ENCODE measurements at places on chromosomes 6 and 20.

GRCh38 chr20:60087563-60088105 is 129.4 kb downstream of the CDH26 start:
- DNase-seq = no peak

GRCh38 chr20:36613974-36614373 is 8.4 kb downstream of the RAB5IF start:
- DNase-seq = no peak

- no peak for DNase-seq
Measured at GRCh38 chr6:87066449-87067333, 28.2 kb downstream of the CGA start.

- DNase-seq = no peak
Measured at GRCh38 chr6:113377362-113377942, 479.7 kb upstream of the MARCKS start.

- no peak for DNase-seq
Measured at GRCh38 chr6:145544514-145544913, 190.8 kb downstream of the EPM2A start.

DNA sequence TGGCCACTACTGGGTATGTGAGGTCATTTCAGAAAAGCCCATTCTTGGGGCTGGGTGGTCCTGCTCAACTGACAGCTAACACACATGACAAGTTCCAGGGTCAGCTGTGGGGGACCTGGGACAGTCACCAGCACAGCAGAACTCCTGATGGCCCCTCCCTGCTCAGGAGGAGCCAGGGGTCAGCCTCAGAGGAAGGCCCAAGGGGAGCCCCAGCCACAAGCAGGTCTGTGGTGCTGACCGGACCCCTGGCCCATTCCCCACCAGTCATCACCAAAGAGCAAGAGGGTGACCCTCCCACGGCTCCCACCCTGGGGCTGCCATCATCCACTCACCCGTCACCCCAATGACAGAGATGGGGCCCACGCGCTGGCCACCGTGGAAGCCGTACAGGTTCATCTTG is 18.0 kb downstream of the CYP21A2 start:
- DNase-seq = no peak

DNA sequence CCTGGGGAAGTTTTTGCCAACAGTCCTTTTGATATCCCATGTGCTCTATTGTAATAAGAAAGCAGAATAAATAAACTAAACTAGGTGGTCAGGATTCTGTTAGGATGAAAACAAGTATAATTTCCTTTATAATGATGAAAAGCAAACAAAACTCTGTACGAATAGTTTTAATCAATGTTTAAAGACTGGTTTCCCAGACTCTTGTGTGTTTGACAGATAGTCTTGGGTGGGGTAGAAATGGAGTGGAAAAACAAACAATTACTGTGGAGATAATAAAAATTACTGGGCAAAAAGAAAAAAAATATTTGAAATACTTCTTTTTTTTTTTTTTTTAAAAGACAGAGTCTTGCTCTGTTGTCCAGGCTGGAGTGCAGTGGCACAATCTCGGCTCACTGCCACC is 152.1 kb upstream of the FLRT3 start:
- DNase-seq = no peak

- DNase-seq = no peak
Measured at GRCh38 chr20:61822396-61822795, 243.3 kb downstream of the TAF4 start.

GRCh38 chr6:110137924-110138887 is 41.3 kb downstream of the WASF1 start:
- DNase-seq = no peak

DNA sequence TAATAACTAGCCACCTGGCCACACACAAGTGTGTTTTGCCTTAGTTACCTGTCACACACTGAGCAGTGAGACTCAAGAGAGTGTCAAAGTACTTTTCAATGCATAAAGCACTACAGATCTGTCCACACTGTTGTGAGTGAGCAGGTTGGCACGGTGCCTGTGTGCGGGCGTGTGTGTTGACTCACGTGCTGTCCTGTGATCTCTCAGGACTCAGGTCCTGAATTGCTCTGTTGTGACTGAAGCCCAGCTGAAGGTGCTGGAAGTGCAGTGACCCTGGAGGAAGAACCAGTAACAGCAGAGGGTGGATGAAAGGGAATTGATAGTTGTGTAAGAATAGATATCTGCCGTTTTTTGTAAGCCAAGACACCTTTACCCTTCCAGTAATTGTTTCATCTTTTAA is 18.3 kb downstream of the SLC16A10 start:
- no peak for DNase-seq

GRCh38 chr6:149508485-149508884 is 23.7 kb upstream of the ZC3H12D start:
- no peak for DNase-seq

GRCh38 chr20:62532921-62533320 is 57.1 kb upstream of the GATA5 start:
- DNase-seq = no peak

DNA sequence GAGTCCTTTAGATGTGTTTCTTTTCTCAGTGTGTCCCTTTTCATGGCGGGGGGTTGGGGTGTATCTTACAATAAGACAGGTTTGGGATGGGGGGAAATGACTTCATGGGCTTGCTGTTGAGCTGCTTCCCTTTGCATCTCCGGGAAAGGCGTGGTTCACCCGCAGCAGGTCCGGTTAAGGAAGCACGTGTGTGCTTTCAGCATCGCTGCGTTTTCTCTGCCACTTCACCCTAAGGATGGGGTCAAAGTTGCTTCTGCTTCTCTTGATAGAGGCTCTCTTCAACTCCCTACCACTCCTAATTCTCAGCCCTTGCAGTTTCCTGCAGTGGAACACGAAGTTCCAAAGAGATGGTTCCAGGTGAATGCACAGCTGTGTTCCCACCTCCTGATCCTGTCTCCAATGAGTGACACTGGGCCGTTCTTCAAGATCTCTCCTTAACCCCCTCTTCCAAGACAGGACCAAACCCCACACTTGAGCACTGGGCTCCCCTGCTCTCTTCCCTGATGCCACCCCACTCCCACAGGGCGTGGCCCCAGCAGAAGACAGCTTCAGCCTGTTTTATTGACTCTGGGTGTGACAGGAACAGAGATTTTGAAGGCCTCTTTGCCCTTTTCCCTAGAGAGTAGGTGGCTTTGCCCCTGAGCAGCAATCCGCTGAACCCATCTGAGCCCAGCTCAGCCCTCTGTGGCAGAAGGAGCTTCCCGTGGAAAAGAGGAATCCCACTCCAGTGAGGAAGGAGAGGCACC is 85.2 kb downstream of the PLEKHG1 start:
- DNase-seq = no peak

- DNase-seq = no peak
Measured at GRCh38 chr6:169833258-169833794, 81.9 kb downstream of the ERMARD start.

DNA sequence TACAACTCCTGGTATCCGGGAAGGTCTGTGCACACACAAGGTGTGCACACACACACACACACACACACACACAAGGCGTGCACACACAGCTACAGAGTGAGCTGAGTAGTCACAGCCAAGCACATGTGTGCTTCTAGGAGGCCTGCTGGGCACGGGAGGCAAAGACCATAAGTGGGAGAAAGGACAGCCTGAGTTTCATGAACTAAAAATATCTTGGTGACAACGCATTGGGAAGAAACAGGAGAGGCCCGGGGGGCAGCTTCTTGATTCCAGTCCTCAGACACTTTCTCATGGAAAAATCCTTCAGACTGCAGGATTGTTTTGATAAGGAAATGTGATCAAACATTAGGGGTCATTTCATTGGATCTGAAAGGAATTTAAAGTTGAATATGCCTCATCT is 2.6 kb downstream of the TRAF3IP2 start:
- no peak for DNase-seq

- DNase-seq = no peak
Measured at GRCh38 chr20:9344083-9344920, 170.1 kb upstream of the LAMP5 start.

DNA sequence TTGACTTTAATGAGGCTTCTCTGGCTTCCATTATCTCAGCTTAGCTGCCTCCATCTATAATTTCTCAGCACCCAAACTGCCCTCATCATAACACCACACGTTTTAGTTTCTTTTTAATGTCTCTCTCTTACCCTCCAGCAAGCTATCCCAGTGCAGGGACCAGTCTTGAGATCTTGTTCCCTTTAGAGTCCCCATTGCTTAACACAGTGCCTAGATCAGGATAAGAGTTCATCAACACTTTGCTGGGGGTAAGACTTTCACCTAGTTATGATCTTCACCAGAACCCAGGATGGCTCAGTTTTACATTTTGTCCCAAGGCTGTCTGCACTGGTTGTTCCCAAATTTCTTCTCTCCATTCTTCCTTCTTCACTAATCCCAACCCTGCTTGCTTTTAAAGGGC is 126.1 kb downstream of the OR2B2 start:
- DNase-seq = no peak

DNA sequence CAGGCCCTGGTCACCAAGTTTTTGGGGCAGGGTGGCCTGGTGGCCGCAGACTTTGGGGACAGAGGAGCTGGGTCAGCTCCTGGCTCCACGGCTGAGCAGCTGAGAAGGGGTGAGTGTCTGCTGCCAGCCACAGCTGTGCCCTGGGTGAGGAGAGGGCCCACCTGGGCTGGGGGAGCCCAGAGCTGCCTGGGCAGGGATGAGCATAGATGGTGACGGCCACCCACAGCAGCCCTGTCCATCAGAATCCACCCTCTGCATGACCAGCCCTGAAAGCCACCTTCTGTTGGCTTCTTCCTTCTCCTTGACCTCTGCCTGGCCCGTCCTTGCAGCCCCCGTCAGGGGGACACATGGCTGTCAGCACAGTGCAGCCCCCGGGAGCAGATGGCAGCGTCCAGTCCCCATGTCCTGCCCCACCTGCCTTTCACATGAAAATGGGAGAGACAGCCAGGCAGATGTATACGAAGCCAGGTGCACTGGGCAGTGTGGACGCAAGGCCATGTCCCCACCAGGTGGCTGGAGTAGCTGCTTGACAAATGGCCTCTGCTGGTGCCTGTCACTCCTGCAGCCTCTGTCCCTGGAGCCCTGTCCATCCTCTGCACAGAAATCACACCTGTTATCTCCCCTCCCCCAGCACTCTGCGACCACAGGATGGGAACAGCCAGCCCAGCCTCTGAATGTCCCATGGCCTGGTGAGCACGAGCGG is 220.8 kb downstream of the PREX1 start:
- no peak for DNase-seq

DNA sequence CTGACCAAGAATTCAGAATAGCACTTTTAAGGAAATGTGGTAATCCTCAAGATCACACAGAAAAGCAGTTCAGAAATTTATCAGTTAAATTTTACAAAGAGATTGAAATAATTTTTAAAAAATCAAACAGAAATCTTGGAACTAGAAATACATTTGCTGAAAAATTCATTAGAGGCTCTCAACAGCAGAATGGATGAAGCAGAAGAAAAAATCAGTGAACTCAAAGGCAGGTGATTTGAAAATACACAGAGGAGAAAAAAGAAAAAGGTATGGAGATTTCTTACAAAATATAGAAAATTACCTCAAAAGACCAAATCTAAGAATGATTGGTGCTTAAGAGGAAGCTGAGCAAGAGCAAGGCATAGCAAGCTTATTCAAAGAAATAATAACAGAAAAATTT is 11.5 kb downstream of the NQO2 start:
- DNase-seq = no peak

DNA sequence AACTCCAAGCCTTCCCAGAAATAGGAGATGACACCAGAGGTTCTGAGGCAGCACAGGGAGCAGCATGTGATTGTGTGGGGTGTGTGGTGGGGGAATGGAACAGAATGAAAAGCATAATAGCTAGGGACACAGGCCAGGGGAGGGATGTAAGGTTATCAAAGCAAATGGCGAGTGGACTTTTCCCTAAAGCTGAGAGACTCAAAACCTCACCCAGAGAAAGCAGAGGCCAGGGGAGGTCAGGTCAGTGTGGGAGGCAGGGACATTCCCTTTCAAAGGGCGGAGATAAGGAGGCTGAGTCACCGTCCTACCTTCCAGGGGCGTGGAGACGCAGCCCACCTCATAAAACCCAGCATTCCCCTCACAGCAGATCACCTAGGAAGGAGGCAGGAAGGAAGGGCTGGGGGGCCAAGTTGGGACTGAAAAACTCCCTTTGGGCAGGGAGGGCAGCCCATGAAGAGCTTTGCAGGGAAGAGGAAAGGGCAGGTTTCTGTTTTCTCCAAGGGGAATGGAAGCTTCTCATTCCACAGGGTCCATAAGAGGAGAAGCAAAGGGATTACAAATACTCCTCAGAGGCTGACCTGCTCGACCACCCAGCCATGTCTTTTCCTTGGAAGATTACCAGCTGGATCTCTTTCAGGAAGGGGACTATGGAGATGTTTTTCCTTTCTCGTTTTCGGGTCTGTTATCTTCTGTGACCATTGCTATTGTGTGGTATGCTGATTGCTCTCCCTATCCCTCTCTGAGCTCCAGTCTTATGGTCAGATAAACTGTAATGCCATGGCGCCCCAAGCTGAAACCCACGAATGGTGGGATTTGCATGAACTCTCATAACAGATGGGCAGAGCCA is 9.6 kb upstream of the LY6G5C start:
- DNase-seq = no peak

DNA sequence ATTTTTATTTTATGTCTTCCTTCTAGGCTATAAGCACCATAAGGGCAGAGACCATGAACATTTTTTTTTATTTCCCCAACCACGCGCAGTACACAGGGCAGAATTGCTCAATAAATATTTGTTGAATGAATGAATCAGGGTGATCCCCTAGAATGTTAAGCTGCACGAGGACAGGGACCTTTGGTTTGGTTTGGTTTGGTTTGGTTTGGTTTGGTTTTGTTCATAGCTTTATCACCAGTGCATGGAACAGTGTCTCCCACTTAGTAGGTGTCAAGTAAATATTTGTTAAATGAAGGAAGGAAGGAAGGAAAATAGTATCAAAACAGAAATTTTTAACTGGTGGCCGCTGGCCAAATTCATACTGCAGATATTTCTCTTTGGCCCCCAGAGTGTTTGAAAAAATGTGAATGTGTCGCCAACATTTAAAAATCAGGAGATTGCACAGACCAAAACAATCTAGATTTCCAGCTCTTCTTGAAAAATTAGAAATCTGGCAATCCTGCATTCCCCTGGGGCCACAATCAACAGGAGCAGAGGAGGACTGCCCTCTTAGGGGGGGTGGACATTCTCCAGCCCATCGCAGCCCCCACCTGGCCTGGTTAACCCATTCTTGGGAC is 205.3 kb downstream of the EYA2 start:
- DNase-seq = no peak

- DNase-seq = no peak
Measured at GRCh38 chr20:49319208-49319809, 41.5 kb upstream of the ZNFX1 start.

- DNase-seq = no peak
Measured at GRCh38 chr6:153980171-153980570, 58.9 kb upstream of the OPRM1 start.

DNA sequence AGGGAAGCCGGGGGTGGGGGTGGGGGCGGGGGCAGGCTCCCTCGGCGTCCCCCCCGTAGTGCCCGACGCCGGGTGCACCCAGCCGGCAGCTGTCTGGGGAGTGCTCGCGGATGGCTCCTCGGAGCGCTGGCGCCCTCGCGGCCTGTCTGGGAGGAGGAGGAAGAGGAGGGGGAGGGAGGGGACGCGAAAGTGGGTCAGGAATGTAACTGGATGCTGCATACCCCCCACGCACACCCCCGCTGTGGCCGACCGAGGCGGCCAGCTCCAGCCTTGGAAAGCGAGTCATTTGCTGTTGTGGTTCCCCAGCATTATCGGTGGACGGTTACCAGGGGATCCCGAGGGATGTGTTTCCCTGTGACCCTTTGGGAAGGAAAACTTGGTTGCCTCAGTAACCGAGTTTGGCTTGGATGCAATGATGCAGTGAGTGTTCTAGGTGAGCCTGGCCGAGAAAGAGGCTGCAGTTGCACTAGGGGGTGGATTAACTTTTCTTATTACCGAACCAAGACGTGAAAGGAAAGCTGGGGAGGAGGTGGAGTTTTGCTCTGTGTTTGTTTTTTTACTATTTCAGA is 55.2 kb upstream of the RREB1 start:
- no peak for DNase-seq

Data from progenitor cell of endocrine pancreas (in vitro differentiated cells).